NCI-H526 treated with DMSO at 0.1 percent for 48 hours (cell line): ENCODE measurements at places on chromosomes 6 and 20.

GRCh38 chr6:140490081-140490480 is 1115.6 kb upstream of the CITED2 start:
- no peak for DNase-seq

- no peak for DNase-seq
These were observed 165.1 kb downstream of the LMBRD1 start for GRCh38 chr6:69631552-69632346.

- DNase-seq = no peak
These were observed 137.4 kb downstream of the TFAP2C start for GRCh38 chr20:56766528-56766927.

DNA sequence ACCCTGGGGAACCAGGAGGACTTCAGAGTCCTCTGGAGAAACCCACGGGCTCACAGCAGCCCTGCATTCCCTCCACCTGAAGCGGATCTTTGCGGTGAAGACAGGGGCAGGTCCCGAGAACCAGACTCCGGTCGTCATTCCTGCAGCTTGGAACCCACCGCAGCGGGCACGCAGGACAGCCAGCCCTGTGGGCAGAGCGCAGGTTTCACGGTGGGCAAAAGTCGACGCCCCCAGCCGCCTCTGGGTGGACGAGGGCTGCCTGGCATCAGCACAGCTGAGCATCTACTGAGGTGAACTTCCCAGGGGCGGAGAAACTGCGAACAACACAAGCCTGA is 118.3 kb downstream of the PSMB1 start:
- DNase-seq = no peak

GRCh38 chr20:62040381-62040922 is 25.2 kb downstream of the TAF4 start:
- DNase-seq = no peak

DNA sequence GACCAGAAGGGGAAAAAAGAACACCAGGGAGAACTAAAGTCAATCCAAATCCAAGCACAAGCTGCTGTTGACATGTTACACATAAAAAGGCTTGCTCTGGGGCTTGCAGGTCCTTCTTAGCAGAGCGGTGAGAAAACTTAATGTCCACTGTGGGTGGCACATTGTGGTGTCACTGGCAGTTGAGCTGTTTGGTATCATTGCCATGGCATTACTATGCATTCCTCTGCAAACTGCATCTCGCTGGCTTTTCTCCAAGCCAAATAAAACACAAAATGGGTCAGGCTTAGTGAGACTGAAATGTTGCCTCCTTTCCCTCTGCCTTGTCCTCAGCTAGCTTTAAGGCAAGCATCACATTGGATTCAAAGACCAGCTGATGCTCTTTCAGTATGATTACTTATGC is 40.9 kb downstream of the LY86 start:
- DNase-seq = no peak

GRCh38 chr6:132695773-132696172 is 18.1 kb downstream of the VNN1 start:
- no peak for DNase-seq

DNA sequence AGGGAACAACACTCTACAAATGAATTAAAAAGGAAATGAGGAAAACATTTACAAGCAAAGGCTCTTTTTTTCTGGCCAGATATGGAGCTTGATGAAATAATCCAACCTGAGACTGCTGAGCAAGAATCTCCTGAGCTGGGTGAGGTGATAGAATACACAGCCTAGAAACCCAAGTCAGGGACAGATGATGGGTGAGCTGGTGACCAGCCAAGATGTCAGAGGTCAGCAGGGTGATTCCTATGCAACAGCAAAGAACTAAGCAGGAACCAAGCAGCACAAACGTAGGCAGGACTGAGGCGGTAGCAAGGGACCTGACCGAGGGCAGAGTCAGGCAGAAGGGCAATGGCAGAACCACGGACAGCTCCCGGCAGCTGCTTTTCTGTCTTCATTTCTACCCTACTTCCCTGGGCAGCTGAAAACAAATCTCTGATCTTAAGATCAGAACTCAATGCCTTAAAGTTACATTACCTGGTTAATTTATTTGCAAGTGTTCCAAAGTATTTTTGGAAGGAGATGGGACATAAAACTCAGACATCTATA is 75.1 kb downstream of the CDC40 start:
- no peak for DNase-seq

GRCh38 chr20:40916276-40916675 is 112.3 kb upstream of the TOP1 start:
- no peak for DNase-seq

DNA sequence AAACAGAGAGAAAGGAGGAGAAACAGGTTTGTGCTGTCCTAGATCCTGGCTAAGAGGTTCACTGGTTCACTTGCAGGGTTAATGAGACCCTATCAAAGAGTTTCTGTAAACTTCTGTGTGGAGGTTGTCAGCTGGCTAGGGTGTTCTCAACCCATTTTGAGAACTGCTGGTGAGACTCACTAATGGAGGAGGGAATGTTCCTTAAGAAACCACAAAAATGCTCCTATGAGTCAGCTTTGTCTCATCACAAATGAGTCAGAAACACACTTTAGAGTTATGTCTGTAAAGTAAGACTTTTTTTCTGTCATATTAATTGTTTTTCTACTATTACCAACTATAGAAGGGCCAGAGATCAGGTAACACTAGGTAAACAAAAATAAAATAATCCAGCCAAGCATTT is 884.4 kb downstream of the PHF3 start:
- no peak for DNase-seq

DNA sequence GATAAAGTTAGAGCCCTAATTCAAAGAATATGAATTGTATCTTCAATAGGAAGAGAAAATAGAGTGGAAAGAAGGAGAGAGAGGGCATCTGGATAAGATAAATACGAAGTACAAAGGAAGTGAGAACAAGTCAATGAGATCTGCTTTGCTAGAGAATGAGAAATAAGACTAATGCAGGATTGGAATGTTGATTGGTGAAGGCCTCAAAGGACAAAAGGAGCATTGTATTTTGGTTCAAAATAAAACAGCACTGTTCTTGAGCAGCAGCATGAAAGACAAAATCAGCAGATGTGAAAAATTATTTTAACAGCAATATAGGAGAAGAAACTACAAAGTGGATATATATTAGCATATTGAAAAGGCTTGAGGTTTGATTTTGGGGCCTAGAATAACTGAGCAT is 5.1 kb upstream of the TMEM244 start:
- no peak for DNase-seq

DNA sequence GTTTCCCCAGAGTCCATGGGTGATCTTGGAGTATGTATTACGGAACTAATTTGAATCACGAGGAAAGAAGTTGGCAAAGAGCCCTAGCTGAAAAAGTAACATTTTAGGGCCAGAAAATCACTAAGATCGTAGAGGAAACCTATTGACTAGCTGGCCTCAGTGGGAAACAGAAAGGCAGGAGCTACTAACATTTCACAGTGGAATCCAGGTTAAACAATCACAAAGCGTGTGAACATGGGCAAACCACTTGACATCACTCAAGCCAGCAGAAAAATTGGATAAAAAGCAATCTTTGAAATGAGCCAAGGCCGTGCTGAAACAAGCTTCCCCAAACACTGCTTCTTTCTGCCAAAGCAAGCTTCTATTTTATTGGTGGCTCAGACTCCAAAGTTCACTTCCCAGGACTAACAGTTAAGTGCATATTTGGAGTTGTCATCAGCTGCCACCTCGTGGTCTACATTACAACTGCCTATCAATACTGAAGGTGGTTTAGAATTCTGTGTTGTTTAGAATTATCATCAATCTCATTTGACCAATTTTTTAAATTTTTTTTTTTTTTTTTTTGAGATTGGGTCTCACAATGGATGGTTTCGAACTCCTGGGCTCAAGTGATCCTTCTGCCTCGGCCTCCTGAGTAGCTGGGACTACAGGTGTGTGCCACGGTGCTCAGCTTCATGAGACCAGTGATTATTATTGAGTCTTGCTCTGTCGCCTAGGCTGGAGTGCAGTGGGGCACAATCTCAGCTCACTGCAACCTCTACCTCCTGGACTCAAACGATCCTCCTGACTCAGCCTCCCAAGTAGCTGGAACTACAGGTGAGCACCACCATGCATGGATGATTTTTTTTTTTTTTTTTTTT is 10.6 kb downstream of the RPS10 start:
- peak; percentile 24 for DNase-seq

GRCh38 chr6:56688521-56688920 is 45.8 kb upstream of the DST start:
- no peak for DNase-seq

DNA sequence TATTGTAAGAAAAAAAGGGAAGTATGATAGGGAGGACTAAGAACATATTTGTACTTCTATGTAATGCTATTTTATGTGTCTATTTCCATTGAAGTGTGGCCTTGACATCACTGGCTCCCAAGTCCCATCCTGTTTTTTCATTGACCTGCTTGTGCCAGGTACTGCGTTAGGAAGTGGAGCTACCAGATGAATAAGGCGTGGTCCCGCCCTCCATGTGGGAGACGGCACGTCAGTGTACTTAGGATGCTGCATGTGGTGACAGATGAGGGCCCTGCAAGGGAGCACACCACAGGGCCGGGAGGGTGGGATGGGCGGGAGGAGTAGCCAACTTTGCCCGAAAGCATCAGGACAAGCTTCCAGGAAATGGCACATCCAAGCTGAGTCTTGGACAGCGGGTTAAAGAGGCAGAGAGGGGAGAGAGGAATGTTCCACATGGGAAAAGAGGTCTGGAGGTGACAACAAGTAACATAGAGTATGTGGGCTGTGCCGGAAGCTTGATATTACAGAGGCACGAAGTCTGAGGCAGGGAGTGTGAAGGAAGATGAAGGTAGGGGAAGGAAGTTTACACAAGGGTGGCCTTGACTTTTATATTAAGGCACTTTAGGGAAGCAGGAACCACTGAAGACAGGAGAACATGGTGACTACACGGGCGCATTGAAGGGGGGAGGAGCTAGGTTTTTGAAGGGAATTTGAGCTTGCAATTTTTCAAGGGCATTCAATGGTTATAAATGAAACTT is 140.6 kb downstream of the MTHFD1L start:
- no peak for DNase-seq

DNA sequence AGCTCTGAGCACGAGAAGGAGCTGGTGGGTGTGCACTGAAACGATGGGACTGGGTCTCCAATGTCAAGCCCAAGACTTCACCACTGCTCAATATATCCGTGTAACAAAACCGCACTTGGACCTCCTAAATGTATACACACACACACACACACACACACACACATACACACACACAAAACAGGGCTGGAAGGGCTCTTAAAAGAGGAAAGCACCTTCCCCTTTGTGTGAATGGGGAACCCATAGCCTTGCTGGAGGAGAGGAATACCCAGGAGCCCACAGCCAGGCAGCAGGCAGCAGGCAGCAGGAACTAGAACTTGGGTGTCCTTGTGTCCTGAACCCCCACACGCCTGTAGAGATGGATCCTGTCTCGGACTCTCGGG is 29.8 kb downstream of the TGM2 start:
- no peak for DNase-seq

- no peak for DNase-seq
These were observed 85.0 kb upstream of the KCNK16 start for GRCh38 chr6:39407446-39407993.

- no peak for DNase-seq
These were observed 70.8 kb downstream of the BMP2 start for GRCh38 chr20:6838181-6838826.

DNA sequence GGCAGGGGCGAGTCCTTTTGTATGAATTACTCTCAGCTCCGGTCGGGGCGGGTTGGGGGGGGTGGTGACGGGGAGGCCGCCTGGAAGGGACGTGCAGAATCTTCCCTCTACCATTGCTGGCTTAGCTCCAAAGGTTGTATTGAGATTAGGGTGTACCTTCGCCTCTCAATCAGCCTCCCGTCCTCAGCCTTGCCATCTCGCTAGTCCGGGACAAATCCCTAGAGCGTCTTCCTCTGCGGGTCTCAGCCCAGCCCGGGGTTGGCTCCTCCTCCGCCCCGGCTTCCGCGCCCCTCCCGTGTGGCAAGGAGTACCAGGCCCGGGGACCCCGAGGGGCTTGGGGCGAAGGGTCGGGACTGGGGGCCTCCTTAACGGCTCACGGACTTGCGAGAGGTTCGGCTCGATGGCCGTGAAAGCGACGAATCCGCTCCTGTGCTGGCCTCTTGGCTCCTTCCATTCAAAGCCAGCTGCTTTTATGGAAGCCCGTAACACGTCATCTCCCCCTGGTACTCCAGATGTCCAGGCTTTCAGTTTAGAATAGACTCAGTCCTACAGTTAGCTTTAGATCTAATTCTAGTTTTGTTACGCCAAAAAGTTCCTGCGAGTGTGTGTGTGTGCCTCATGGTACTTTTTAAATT is 636 bp upstream of the EEF1A1 start:
- peak; percentile 96 for DNase-seq

DNA sequence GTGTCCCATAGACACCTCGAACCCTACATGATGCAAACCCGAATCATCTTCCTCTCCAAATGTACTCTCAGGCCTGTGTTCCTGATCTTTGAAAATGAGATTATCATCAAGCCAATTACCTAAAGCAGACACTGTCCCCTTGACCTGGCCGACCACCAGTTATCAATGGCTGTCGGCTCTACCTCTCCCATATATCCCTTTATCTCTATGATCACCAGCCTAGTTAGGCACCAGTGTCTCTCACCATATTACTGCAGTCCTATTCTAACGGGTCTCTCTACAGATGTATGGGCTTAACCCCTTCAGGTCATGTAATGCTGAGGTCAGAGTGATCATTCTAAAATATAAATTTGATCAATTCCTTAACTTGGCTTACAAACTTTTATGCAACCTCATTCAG is 234.9 kb upstream of the MARCKS start:
- no peak for DNase-seq

DNA sequence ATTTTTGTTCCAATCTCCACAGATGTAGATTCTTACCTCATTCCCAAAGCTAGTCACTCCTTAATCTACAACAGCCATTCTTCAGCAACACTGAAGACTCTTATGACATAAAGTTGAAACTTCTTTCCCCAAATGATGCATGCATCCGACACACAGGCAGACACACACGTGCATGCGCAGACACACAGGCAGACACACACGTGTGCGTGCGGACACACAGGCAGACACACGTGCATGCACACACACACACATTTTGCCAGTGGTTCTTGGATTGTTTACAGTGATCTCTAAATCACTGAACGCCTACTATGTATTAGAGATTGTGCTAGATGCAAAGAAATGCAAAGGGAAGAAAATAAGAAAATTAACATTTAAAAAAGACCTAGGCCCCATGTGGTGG is 9.0 kb upstream of the TRPC4AP start:
- no peak for DNase-seq

DNA sequence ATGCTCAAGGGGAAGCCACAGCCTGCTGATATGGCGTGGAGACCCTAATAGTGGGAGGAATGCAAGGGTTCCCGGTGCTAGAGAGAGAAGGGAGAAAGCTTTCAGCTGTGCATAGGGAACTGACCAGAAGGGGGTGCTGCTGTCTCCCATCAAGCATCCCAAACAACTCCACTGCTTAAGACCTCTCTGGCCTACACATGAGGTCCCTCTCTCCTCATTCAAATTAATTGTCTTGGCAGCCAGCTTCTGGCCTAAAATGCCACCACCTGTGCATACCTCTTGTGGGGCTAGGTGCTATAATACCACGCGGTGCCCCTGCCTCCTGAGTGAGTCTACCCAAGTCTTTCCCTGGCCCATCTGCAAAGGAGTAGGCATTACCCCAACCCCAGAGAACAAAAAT is 14.5 kb downstream of the ADISSP start:
- peak; percentile 63 for DNase-seq

- no peak for DNase-seq
These were observed 57.0 kb upstream of the AIG1 start for GRCh38 chr6:143003676-143004075.

- no peak for DNase-seq
These were observed 921.9 kb upstream of the EYS start for GRCh38 chr6:66628917-66629316.

GRCh38 chr6:34247481-34248197 is 1.2 kb downstream of the SMIM29 start:
- DNase-seq = no peak

GRCh38 chr6:21327326-21328112 is 266.0 kb upstream of the SOX4 start:
- DNase-seq = no peak
